Stimulated activated CD4-positive, alpha-beta T cell treated with anti-CD3 and anti-CD28 coated beads, Interleukin-1b, Interleukin-23, amount 100 ng/mL, for 48 hours (primary cell): ENCODE measurements at places on chromosomes 13 and 19.
A peak's percentile ranks its signal among the peaks of the same experiment; 100 is the strongest.

- no peak for DNase-seq
Observed at GRCh38 chr13:106736941-106737340, 169.0 kb upstream of the ARGLU1 start.

DNA sequence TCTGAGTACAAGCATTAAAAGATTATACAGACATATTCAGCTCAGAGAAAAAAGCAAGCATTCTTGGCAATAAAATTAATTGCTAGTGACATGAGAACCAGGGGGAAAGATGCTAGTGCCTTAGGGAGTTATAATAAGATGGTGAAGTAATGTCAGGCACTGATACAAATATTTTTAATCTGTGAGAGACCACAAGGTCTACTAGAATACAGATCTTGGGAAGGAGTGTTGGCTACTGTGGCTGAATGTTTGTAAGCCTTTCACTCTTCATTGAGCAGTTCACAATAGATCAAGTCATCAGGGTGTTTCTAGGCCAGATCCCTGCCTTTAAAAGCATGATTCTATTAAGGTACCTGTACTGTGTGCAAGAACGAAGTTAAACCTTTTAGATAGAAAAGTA is 16.4 kb downstream of the FREM2 start:
- DNase-seq, result no peak

- no peak for DNase-seq
Observed at GRCh38 chr19:18423258-18424020, 4.2 kb downstream of the SSBP4 start.

GRCh38 chr19:58154287-58154678 is 3.7 kb upstream of the ZNF329 start:
- DNase-seq, result no peak

- peak; percentile 49 for DNase-seq
Observed at GRCh38 chr19:36009220-36009619, 607 bp upstream of the SYNE4 start.

DNA sequence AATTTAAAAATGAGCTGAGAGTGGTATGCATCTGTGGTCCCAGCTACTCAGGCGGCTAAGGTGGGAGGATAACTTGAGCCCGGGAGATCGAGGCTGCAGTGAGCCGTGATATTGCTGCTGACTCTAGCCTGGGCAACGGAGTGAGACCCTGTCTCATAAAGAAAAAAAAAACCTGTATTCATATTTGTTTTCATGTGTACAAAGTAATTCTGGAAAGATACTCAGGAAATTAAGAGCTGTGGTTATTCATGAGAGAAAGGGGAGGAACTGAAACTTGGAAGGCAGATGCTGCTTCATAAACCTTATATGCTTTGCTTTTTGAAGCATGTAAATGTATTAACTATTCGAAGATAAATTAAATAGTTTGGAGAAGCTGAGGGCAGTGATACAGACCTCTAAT is 8.8 kb upstream of the RLN3 start:
- no peak for DNase-seq

- no peak for DNase-seq
Observed at GRCh38 chr13:74128156-74128767, 5.9 kb downstream of the KLF12 start.

DNA sequence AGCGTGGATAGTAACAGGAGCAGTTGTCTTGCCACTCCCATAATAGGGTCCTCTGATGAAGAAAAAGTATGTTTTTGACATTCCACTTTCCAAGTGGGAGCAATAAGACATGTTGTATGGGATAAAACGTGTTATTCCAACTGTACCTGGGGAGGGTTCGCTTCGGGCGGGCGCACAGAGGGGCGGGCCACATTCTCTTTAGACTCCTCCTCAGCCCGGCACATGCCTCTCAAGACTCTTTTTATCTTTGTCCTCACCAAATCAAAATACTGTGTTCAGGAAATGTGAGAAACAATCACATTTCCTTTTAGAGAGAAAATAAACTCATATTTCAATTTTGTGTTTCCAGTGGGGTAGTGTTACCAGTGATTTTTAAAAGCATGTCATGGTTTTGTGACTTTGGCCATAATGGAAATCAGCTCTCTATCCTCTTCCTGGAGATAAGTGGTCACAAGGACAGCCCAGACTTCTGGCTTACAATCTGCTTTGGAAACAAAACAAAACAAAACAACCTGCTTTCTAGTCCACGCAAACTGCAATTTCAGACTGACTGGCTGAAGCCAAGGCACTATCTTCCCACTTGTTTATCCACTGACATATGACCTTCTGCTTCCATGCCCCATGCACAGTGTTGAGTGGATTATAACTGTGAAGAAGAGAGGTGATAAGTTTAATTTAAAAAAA is 276.1 kb downstream of the NALCN start:
- DNase-seq, result no peak
